ENCODE measurements at places on chromosomes 2 and 18. TPM values are rescaled to one million over a fixed set of nuclear protein-coding genes. Genes with fewer than 3 reads are reported as not detected.
A peak's percentile ranks its signal among the peaks of the same experiment; 100 is the strongest.

Gene PSMG2
- 143 TPM for polyA plus RNA-seq

Gene HEATR5B
- polyA plus RNA-seq, result 3.5 TPM

DNA sequence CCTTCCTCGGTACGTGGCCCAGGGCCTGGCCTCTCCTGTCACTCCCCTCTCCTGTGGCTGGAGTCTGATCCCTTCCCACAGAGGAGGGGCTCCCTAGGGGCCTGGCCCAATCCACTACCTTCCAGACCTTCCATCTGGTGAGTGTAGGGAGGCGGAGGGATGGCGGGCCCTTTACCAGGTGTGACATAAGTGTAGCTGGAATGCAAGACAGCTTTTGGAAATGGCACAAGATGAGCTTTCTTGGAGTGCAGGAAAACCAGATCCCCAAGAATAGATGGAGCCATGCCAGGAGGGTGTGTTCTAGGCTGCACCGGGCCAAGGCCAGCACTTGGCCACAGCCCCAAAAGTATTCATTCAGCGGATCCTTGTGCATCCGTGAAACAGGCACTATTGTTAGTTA, 30.1 kb downstream of the IGFBP5 start:
- H3K36me3 ChIP-seq, result no peaks in the 10 kb centered on the region
- H3K27ac ChIP-seq, result no peak overlapping the region
- no peaks in the 10 kb centered on the region for H3K27me3 ChIP-seq
- DNase-seq, result no peak
- H3K4me1 ChIP-seq, result no peaks in the 10 kb centered on the region

Gene IGFBP5
- polyA plus RNA-seq, result not detected

GRCh38 chr18:54957996-54958395, 1.3 kb downstream of the CCDC68 start:
- no peak overlapping the region for H3K27ac ChIP-seq
- peaks cover 31% of the 10 kb centered on the region for H3K27me3 ChIP-seq
- H3K4me1 ChIP-seq, result peaks cover 28% of the 10 kb centered on the region
- H3K4me3 ChIP-seq, result no peak overlapping the region

Gene C1QL2
- polyA plus RNA-seq, result not detected

GRCh38 chr2:36539631-36540030, 58.3 kb downstream of the FEZ2 start:
- no peak for DNase-seq
- no peak overlapping the region for H3K27ac ChIP-seq
- no peaks in the 10 kb centered on the region for H3K27me3 ChIP-seq
- H3K36me3 ChIP-seq, result no peaks in the 10 kb centered on the region
- no peaks in the 10 kb centered on the region for H3K4me1 ChIP-seq

Gene LCT
- not detected for polyA plus RNA-seq

DNA sequence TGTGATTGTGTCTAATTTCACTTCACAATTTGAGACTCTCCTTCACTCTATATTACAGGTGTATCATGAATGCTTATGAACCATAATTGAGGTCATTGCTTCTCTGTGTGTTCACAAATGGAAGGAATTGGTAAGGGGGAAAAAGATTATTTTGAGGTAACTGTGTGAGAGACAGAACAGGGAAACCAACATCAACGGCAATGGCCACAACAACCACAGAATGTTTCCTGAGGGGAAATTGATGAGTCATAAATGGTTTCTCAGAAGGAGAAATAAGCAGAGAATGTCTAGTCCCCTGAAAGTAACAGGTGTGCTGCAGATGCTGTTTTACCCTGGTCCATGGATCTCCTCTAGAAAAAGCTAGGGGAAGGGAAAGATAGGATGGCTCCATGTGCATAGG, 361.2 kb upstream of the GALNT5 start:
- H3K27ac ChIP-seq, result no peak overlapping the region
- no peaks in the 10 kb centered on the region for H3K36me3 ChIP-seq
- H3K27me3 ChIP-seq, result peaks cover 16% of the 10 kb centered on the region
- DNase-seq, result no peak

GRCh38 chr2:120208381-120209353, 14.5 kb downstream of the TMEM185B start:
- no peaks in the 10 kb centered on the region for H3K36me3 ChIP-seq
- no peak for DNase-seq
- H3K27ac ChIP-seq, result no peak overlapping the region
- H3K27me3 ChIP-seq, result no peaks in the 10 kb centered on the region
- peaks cover 11% of the 10 kb centered on the region for H3K4me1 ChIP-seq

GRCh38 chr2:137670111-137670510, 294.2 kb upstream of the HNMT start:
- H3K4me3 ChIP-seq, result no peak overlapping the region
- H3K27me3 ChIP-seq, result no peaks in the 10 kb centered on the region
- no peaks in the 10 kb centered on the region for H3K36me3 ChIP-seq

Gene DAPL1
- not detected for polyA plus RNA-seq

GRCh38 chr2:218363736-218364135, 7.1 kb downstream of the CATIP start:
- peak overlapping the region; percentile 99 for H3K27ac ChIP-seq
- peak; percentile 78 for DNase-seq
- H3K4me1 ChIP-seq, result peaks cover 94% of the 10 kb centered on the region

DNA sequence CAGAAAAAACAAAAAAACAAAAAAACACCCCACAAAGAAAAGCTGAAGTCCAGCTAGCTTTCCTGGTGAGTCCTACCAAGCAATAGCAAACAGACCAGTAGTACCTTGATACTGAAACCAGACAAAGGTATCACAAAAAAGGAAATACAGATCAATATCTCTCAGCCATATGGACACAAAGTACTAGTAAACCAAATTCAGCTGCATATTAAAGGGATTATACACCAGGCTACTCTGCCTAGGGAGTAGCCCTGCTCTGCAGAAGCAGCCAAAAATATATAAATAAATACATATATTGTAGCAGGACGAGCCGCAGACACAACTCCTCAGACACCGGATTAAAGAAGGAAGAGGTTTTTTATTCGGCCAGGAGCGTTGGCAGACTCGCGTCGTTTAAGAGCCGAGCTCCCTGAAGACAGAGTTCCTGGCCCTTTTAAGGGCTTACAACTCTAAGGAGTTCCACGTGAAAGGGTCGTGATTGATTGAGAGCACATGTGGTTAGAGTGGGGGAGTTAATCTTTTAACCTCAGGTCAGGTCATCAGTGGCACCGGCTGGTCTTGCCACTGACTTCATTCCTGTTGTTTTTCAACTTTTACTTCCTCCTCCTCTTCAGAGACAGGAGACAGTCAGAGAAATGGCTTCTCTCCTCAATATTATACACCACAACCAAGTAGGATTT, 38.4 kb upstream of the DTNB start:
- H3K36me3 ChIP-seq, result no peaks in the 10 kb centered on the region
- peak overlapping the region; percentile 42 for H3K4me3 ChIP-seq
- no peaks in the 10 kb centered on the region for H3K27me3 ChIP-seq
- peaks cover 8% of the 10 kb centered on the region for H3K4me1 ChIP-seq
- no peak overlapping the region for H3K27ac ChIP-seq
- peak; percentile 24 for DNase-seq

DNA sequence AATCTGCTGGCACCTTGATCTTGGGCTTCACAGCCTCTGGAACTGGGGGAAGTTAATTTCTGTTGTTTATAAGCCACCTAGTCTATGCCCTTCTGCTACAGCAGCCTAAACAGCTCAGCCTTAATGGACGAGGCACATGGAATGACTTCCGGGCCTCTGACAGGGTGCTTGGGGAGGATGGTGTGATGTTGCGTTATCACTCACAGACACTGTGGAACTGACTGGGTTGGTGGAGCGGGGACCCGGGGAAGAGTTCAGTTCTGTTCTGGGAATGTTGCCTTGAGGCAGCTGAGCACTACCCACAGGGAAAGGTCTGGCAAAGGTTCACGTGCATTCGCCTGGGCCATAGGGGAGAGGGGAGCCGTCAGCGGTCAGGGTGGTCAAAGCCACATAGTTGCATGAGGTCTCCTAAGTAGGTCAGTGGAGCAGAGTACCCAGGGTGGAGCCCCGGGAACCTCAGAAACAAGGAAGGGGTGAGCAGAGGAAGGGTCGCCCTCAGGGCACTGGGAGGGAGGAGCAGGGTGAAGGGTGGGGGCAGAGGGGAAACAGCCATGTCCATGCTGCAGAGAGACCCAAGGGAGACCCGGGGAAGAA, 36.2 kb downstream of the LRRFIP1 start:
- peaks cover 28% of the 10 kb centered on the region for H3K4me1 ChIP-seq
- no peak overlapping the region for H3K4me3 ChIP-seq
- no peak overlapping the region for H3K27ac ChIP-seq
- no peaks in the 10 kb centered on the region for H3K27me3 ChIP-seq
- H3K36me3 ChIP-seq, result no peaks in the 10 kb centered on the region

Gene ACTG2
- polyA plus RNA-seq, result not detected

Gene MBD1
- polyA plus RNA-seq, result 88.6 TPM

- H3K4me3 ChIP-seq, result no peak overlapping the region
- no peaks in the 10 kb centered on the region for H3K27me3 ChIP-seq
- H3K27ac ChIP-seq, result no peak overlapping the region
Measured at GRCh38 chr2:40227210-40227609, 224.7 kb downstream of the SLC8A1 start.

Gene GALR1
- polyA plus RNA-seq, result not detected

DNA sequence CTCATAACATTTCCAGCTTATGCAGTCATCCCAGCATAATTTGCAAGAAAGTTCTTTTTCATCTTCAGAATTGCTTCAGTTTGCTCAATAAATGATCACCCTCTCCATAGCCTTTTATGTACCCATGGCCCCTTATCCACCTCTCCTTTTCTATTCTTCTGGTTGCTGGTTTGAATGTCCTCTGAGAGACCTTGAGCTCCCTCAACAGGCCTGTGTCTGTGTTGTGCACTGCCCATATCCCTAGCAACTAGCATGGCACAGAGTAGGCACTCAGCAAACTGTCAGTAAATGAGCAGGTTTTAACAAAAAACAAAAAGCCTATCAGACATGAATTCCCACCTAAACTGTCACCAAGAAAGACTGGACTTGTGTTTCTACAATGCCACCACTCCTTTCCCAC, 160.5 kb downstream of the AKAIN1 start:
- no peak overlapping the region for H3K27ac ChIP-seq
- no peaks in the 10 kb centered on the region for H3K27me3 ChIP-seq
- H3K36me3 ChIP-seq, result no peaks in the 10 kb centered on the region

DNA sequence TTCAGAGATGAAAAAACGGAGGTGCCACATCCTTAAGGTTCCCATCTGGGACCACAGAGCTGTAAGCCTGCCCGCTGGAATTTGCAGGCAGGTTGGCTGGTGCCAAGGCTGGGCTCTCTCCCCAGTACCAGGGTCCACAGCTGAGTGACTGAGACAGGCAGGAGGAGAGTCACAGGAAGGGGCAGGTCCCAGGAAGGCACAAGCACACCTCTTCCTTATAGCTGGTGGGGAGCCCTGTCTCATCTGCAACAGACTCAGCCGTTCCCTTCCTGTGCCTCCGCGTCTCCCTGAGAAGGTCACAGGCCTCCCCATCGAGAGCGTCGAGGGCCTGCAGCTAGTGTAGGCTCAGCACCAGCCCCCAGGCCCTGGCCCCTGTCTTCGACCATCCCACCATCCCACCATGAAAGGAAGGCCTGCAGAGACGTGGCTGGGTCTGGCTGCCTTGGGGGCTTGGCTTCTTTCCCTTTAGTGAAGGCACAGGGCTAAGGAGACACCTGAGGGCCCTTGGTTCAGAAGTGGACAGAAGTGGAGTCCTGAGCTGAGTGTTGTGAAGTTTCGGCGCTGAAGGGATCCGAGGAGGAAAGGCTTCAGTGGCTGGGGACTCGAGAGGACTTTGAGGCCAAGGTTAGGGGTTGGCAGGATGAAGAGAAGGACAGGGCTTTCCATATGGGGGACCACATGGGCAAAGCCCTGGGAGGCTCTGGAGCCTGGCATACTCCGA, 26.8 kb downstream of the GLI2 start:
- no peak for DNase-seq
- H3K36me3 ChIP-seq, result no peaks in the 10 kb centered on the region
- H3K27me3 ChIP-seq, result no peaks in the 10 kb centered on the region
- H3K4me3 ChIP-seq, result no peak overlapping the region

Gene GPR35
- polyA plus RNA-seq, result 36.3 TPM

DNA sequence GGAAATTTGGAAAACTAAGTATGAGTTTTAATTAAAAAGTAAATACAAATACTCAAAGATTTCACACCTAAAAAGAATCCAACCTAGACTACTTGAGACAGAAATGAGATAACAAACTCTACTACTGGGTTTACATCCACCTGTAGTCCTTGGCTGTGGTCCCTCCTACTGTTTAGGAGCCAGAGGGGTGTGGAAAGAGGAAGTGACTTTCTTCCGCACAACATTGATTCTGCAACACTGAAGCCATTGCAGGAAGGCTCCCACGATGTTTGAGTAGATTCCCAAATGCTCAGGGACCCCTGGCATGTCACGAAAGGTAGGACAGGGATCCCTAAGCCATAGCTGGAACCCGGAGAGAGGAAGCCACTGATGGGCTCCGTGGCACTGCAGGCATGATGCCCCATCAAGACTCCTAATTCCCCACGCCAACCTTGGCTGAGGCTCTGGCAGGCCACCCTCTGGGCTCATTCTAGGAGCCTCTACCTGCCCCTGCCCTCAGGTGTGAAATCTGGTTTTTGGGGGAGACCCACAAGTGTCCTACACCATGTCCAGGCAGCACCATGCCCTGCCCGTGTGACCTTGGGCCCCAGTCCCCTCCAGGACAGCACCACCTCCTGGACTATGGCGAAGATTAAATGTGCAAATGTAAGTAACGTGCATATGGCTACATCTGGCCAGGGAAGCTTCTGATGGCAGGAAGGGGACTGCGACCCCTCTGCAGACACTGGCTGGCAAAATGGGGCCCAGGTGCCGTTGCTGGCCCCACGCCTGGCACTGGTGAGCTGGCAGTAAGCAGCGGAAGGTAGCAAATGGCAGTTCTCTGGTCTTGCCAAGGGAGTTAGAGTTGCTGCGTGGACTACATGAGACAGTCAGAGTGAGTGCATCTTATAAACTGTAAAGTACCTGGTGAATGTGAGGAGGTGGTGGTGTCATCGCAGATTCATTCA, 38.2 kb upstream of the MAL start:
- DNase-seq, result no peak
- no peaks in the 10 kb centered on the region for H3K36me3 ChIP-seq
- H3K27me3 ChIP-seq, result no peaks in the 10 kb centered on the region

- H3K27me3 ChIP-seq, result no peaks in the 10 kb centered on the region
- no peak overlapping the region for H3K27ac ChIP-seq
- no peak for DNase-seq
- no peaks in the 10 kb centered on the region for H3K4me1 ChIP-seq
- H3K4me3 ChIP-seq, result no peak overlapping the region
Measured at GRCh38 chr2:529424-529823, 147.8 kb downstream of the TMEM18 start.

Gene CNTNAP5
- not detected for polyA plus RNA-seq

DNA sequence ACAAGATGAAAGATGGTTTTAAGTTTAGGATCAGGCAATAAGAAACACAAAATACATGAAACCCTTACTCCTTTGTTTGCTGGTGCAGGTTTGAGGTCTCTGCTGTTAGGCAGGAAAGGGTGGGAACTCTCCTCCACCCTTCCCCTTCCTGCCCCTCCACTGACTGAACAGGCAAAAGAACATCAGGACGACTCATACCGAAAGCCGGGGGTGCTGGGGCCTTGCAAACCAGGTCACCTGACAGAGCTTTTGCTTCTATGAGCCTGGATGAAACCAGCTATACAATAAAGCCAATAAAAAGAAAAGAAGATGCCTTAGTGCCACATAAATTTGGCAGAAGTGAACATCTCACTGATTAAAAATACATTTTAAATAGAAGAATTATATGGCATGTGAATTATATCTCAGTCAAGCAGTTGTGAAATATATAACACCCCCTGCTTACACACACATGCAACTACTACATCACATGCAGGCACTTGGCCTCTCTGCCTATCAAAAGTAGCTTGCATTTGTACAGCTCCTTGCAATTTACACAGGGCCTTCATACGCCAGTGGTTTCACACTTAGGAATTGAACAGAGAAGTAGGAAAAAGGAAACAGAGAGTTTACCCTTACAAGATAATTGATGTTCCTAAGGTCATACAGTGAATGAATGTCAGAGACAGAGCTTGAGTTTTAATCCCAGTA, 215.1 kb upstream of the TRIB2 start:
- no peak overlapping the region for H3K4me3 ChIP-seq
- DNase-seq, result peak; percentile 31
- peaks cover 64% of the 10 kb centered on the region for H3K4me1 ChIP-seq

Gene NDUFS1
- polyA plus RNA-seq, result 22.8 TPM
